ENCODE measurements at places on chromosomes 2 and 18. TPM values are rescaled to one million over a fixed set of nuclear protein-coding genes. Genes with fewer than 3 reads are reported as not detected.

- no peak for DNase-seq
These were observed 151.0 kb downstream of the ARHGAP15 start for GRCh38 chr2:143280097-143280757.

DNA sequence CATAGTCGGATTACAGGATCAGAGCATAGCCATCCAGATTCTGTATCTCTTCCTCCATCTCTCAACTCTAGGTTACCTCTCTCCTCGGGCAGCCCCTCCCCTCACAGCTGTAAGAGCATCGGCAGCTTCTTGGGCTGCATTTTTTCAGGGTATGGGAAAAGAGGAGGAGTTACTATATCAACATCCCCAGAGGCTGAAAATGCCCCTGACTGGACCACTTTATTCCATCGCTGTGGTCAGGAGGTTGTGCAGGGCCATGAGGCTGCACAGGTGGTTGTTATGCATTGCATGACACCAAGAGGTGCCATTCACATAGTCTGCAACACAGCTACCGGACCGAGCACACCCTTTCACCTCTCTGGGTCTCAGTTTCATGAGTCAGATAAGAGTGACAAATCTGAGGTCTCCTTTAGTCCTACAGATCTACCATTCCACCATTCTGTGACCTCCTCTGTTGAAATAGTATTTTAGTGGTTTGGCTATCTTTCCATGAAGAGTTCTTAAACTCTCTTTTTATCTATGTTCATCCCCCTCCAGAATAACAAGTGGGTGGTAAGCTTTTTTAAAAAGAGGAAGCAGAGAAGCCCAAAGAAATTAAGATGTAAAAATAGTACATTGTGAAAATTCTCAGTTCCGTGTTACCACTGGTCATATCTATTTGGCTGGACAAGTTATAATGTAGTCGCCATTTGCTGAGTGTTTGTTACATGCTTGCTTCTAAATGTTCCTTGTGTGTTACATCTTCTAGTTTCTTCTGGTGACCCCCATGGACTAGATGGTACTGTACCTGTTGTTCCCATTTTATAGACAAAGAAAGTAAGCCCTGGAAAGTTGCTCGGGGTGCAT, 56.6 kb upstream of the SLC1A4 start:
- DNase-seq, result no peak

GRCh38 chr2:145777914-145778313, 1258.0 kb upstream of the ZEB2 start:
- no peak for DNase-seq

GRCh38 chr18:6781142-6781714, 51.7 kb downstream of the ARHGAP28 start:
- no peak for DNase-seq

DNA sequence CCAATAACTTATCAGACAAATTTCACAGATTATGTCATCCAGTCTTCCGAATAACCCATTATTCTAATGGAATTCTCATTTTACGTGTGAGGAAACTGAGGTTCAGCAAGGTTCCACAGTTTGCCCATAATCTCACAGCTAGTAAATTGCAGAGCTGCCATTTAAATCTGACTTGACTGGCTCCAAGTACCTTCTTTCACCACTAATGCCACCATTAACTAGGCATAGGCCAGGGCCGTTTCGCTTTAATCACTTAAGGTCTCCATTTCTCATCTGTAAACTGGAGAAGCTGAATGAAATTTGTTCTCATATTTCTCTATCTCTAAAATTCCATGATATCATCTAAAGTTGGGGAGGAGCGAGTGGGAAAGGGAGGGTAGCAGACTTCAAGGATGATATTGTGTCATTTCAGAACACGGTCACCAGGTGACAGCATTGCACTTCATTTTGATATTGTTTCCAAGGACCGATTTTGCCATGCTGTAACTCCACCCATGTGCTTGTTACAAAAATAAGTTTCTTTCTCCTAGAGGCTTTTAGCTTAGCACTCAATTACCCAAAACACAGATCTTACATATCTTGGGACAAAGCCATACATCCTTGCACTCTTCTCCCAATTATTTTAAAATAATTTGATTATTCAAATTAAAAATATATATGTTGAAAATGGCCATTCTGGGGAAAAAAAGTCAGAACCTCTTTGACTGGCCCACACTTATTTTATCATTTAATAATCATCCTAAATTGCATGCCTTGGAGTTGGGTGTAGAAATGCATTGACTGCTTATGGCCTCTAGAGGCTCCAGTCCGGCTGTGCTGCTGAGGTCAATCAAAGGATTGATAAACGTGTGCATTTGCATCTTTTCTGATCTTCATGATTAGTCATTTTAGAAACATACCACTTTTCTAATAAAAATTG, 123.8 kb downstream of the AKAIN1 start:
- no peak for DNase-seq

GRCh38 chr2:24913911-24914310, 6.1 kb downstream of the ADCY3 start:
- DNase-seq, result no peak

DNA sequence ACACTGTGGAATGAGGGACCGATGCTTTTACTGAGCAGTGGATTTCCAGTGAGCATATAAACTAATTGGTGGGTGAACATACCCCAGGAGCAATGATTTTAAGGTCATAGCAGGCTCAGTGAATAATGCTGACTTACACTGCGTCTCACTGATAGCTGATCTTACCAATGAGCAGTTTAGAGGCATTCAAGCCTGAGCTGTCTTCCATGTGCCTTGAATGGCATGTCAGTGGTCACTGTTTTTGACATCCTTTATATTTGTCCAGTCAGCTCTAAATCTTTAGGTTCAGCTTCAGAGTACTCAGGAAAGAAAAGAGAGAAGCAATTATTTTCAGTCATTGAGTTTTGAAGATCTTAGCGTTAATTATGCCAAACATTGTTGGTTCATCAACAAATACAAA, 88.3 kb downstream of the CAMKMT start:
- no peak for DNase-seq

DNA sequence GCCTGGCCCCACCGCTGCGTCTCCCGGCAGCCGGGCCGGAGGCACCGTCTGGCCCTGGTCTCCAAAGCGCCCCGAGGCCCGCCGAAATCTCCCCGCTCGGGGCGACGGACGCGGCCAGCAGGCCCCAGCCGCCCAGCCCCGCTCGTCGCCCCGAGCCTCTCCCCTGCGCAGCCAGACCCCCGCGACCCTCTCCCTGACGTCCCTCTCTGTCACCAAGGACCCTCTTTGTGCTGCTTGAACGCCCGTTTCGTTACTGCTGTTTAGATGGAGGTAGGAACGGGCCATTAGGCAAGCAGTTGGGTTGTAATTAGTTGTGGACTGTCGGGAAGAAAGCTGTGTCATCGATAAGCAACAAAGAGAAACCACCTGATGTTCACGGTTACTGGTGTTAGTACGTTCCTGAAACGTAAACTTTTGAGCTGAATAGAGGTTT, 686 bp downstream of the UBXN4 start:
- DNase-seq, result peak; percentile 54

GRCh38 chr2:119630121-119630520, 48.9 kb upstream of the TMEM177 start:
- DNase-seq, result no peak

DNA sequence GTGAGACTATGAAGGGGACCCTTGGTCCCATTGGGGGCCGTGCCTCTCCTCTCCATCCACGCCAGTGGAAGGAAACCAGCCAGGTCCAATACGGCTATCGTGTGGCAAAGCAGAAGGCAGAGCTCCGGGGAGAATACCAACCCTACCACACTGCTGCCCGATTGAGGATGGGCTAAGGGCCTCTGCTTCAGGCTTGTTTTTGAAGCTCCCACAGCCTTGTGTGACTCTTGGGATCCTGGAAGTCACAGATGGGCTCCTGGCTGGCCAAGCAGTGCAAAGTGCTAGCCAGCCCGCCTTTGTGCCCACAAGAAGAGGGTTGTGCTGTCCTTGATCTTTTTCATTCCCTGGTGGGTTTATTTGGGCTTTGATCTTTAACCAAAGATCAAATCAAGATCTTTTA, 70.6 kb upstream of the ID2 start:
- DNase-seq, result no peak

GRCh38 chr2:231058761-231059550, 2.3 kb downstream of the PSMD1 start:
- DNase-seq, result no peak

DNA sequence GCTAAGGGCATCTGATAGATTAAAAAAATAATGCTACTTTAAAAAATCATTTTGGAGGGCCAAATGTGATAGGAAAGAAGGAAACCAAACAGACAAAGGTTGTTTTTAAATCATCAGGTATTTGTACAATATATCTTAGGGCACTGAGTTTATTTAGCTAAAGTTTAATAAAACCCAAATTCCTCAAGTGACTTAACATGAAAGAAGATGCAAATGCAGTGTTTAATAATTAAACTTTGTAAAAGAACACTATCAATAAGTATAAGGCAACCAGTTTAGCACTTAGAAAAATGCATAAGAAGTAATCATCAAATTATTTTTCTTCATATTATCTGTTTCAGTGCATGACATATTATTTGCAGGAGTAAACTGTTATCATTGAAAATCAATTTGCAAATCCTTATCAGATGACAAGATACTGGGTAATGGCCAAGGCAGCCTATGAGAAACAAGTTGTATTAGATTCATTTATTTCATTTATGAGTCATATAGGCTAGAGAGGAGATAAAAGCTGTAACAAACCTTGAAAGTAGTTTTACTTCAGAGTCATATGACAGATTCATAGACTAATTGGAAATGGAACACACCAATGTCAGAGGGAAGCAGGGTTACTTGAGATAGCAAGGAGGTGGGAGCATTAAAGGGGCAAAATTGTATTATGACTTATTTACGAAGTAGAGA, 165.5 kb downstream of the GCA start:
- DNase-seq, result no peak

The GCFC2 gene
- 15.7 TPM for total RNA-seq

The MAB21L4 gene
- total RNA-seq, result 68.8 TPM

The NEU2 gene
- not detected for total RNA-seq

The DTNA gene
- not detected for total RNA-seq

All from PC-9 (cell line).